ENCODE measurements at places on chromosomes 1 and 21.

DNA sequence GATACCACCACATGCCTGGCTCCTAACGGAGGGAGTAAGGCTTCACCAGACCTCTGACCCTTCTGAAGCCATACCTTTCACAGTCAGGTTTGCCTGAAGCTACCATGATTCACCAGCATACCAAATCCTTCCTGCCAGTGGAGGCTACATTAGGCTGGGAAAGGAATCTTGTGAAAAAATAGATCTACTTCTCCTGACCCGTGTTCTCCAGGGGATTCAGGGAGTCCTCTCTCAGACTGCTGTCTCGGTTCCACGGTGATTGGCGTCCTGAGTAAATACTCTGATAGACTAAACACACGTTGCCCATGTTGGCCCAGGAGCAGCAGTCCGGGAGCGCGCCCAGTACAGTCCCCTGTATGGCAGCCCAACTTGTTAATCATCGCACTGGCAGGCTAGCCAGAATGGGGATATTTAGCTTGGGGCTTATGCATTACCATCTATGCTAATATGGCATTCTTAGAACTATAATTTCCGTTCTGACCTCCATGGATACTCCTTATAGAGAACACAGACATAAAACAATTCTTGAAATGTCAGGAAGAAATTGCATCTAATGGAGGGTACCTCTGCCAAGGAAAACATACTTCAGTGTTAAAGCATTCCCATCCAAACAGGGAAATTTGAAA is 173.2 kb downstream of the ROR1 start:
- no peaks in the 10 kb centered on the region for H3K27me3 ChIP-seq
- no peak for DNase-seq
- no peaks in the 10 kb centered on the region for H3K36me3 ChIP-seq
- no peak overlapping the region for H3K27ac ChIP-seq

- no peaks in the 10 kb centered on the region for H3K27me3 ChIP-seq
- H3K4me1 ChIP-seq = no peaks in the 10 kb centered on the region
- no peak overlapping the region for H3K27ac ChIP-seq
- no peak overlapping the region for H3K4me3 ChIP-seq
These were observed 133.8 kb upstream of the C1orf105 start for GRCh38 chr1:172286629-172287076.

DNA sequence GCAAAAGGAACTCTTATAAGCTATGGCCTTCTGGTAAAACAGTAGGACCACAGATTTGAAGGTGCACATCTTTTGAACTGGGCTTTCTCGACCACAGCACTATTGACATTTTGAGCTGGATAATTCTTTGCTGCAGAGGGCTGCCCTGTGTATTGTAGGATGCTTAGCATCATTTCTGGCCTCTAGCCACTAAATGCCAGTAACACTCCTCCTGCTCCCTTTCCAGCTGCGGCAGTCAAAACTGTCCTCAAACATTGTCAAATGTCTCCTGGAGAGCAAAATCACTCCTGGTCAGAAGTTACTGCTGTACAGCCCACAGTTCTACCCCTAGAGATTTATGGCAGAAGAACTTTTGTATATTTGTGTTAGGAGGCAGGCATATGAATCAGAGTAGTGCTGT is 836.7 kb downstream of the PLA2G4A start:
- no peak for DNase-seq
- H3K36me3 ChIP-seq = no peaks in the 10 kb centered on the region

- no peaks in the 10 kb centered on the region for H3K36me3 ChIP-seq
- H3K4me1 ChIP-seq = no peaks in the 10 kb centered on the region
- no peak for DNase-seq
These were observed 146.1 kb upstream of the LMO4 start for GRCh38 chr1:87182611-87183010.

- no peak overlapping the region for H3K4me3 ChIP-seq
- H3K27me3 ChIP-seq = no peaks in the 10 kb centered on the region
- no peak for DNase-seq
- no peaks in the 10 kb centered on the region for H3K36me3 ChIP-seq
- H3K27ac ChIP-seq = peak overlapping the region; percentile 93
- H3K4me1 ChIP-seq = peaks cover 18% of the 10 kb centered on the region
These were observed 25.1 kb upstream of the MYCL start for GRCh38 chr1:39926820-39927219.

DNA sequence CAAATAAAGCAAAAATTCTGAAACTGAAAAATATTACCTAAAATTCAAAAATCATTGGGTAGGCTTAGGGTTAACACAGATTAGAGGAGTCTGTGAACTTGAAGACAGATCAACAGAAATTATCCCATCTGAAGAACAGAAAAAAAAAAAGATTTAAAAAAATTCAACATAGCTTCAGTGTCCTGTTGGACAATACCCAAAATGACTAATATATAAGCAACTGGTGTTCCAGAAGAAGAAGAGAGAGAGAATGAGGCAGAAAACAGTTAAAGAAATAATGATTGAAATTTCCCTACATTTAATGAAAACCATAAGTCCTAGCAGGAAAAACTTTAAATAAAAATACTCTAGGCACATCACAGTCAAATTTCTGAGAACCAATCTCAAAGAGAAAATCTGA is 31.5 kb downstream of the TMCO1 start:
- no peaks in the 10 kb centered on the region for H3K27me3 ChIP-seq
- H3K27ac ChIP-seq = peak overlapping the region; percentile 73
- no peak for DNase-seq

DNA sequence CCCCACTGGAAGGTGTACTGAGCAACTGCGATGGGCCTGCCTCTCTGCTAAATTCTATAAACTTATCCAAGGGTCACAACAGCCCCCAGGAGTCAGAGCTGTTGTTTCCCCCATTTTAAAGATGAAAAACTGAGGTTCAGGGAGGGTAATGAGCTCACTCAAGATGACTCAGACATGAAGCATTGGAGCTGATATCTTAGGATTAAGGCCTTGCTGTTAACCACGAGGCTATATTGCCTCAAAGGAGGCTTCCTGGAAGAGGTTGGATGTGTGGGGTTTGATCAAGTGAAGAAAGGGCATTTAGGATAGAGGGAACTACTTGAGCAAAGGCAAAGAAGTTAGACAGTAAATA is 6.7 kb downstream of the LDLRAP1 start:
- H3K4me1 ChIP-seq = peaks cover 50% of the 10 kb centered on the region
- H3K4me3 ChIP-seq = no peak overlapping the region
- H3K36me3 ChIP-seq = no peaks in the 10 kb centered on the region
- no peaks in the 10 kb centered on the region for H3K27me3 ChIP-seq

DNA sequence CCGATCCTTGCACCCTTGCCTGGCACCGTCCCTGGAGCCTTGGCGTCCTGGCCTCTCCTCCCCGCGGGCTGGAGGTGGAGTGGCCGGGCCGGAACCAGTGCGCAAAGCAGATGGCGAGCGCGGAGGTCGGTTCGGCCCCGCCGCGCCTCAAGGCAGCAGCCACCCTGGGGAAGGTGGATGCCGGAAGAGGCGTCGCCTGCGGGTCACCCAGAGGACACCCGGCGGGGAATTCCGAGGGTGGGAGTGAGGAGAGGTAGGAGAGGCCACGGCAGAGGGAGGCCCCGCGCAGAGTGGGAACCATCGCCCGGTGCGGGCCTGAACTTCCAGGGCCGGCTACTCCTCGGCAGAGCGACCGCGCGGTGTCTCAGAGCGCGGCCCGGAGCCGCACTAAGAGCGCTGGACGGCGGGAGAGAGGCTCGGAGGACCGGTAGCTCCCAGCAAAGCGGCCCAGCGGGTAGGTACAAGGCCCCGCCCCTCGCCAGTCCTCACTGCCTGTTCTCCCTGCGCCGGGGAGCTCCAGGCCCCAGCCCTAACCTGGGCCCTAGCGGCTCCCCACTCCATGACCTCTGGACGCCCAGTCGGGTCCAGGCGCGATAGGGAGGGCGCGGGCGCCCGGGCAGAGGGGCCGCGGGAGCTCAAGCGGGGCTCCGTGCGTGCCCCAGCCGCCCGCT is at the start of gene RNF207:
TSS of gene RNF207 (plus strand) at position 271 of the 671 bp plus-strand sequence. CDS start 417 bp downstream, outside the sequence.
- DNase-seq = no peak
- H3K27me3 ChIP-seq = peaks cover 17% of the 10 kb centered on the region
- H3K4me3 ChIP-seq = peak within 1 kb of the TSS; percentile 86
- no peaks in the 10 kb centered on the region for H3K36me3 ChIP-seq
- no peak within 1 kb of the TSS for H3K27ac ChIP-seq
- H3K4me1 ChIP-seq = peaks cover 1% of the 10 kb centered on the region

- H3K36me3 ChIP-seq = no peaks in the 10 kb centered on the region
- H3K4me3 ChIP-seq = no peak overlapping the region
- no peaks in the 10 kb centered on the region for H3K4me1 ChIP-seq
- DNase-seq = no peak
- H3K27me3 ChIP-seq = peaks cover 5% of the 10 kb centered on the region
- H3K27ac ChIP-seq = no peak overlapping the region
These were observed 100.5 kb downstream of the NGF start for GRCh38 chr1:115237507-115237906.

DNA sequence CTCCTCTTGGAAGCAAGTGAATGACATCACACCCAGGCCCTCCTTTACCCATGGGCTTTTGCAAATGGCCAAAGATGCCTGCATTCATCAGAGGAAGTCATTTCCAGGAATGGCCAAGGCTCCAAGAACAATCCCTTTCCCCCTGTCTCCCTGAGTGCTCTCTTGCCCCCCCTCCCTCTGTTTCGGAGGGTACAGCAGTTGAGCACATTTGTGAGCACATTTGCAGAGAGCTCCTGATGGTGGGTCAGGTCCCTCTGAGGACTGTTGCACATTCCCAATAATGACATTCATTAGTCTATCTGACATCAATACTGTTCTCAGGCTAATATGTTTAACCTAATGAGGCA is 113.4 kb downstream of the MATN1 start:
- H3K4me1 ChIP-seq = no peaks in the 10 kb centered on the region
- H3K4me3 ChIP-seq = no peak overlapping the region
- H3K27ac ChIP-seq = no peak overlapping the region
- no peaks in the 10 kb centered on the region for H3K36me3 ChIP-seq
- H3K27me3 ChIP-seq = peaks cover 32% of the 10 kb centered on the region

GRCh38 chr1:220511179-220511578 is 16.8 kb upstream of the MARK1 start:
- no peak for DNase-seq
- peaks cover 13% of the 10 kb centered on the region for H3K27me3 ChIP-seq
- H3K27ac ChIP-seq = no peak overlapping the region
- H3K36me3 ChIP-seq = no peaks in the 10 kb centered on the region
- no peaks in the 10 kb centered on the region for H3K4me1 ChIP-seq

GRCh38 chr1:205214756-205215155 is 3.3 kb upstream of the DSTYK start:
- no peaks in the 10 kb centered on the region for H3K36me3 ChIP-seq
- peaks cover 29% of the 10 kb centered on the region for H3K4me1 ChIP-seq
- no peak for DNase-seq
- no peaks in the 10 kb centered on the region for H3K27me3 ChIP-seq
- no peak overlapping the region for H3K4me3 ChIP-seq

DNA sequence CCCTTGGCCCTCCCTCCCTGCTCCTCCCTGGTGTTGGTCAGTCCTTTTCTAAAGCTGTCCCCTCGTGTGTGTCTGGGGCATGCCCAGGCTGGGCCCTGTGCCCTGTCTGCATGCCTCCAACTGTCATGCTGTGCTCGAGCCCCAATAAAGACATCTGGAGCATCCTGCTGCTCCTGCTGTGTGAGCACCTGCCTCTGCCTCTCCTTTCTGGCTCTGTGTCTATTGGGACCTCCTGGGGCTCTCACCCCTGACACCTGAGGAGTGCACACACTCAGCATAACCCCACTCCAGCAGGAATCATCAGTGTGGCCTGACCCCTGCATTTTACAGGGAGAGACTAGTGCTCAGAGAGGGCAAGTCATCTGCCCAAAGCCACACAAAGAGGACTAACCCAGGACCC is 23.7 kb downstream of the KCNC4 start:
- no peaks in the 10 kb centered on the region for H3K27me3 ChIP-seq
- no peak overlapping the region for H3K4me3 ChIP-seq
- H3K4me1 ChIP-seq = peaks cover 3% of the 10 kb centered on the region
- no peaks in the 10 kb centered on the region for H3K36me3 ChIP-seq

GRCh38 chr1:9289711-9290485 is 2.8 kb upstream of the SPSB1 start:
- H3K4me1 ChIP-seq = peaks cover 4% of the 10 kb centered on the region
- peaks cover 11% of the 10 kb centered on the region for H3K36me3 ChIP-seq
- H3K4me3 ChIP-seq = no peak overlapping the region
- H3K27me3 ChIP-seq = no peaks in the 10 kb centered on the region
- DNase-seq = no peak
- H3K27ac ChIP-seq = no peak overlapping the region

DNA sequence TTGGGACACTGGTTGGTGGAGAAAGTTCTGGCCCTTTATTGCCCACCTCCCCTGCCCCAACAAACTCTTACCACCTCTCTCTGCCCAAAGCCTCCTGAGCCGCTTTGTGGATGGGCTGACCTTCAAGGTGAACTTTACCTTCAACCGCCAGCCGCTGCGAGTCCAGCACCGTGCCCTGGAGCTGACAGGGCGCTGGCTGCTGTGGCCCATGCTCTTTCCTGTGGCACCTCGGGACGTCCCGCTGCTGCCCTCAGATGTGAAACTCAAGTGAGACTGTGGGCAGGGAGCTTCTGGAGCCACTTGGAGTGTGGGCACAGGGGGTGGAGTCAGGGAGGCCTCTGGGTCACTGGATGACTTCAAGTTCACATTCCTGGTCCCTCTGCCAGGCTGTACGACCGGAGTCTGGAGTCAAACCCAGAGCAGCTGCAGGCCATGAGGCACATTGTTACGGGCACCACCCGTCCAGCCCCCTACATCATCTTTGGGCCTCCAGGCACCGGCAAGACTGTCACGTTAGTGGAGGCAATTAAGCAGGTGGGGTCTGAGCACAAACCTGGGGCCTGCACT is 12.5 kb downstream of the RHOC start:
- H3K4me3 ChIP-seq = no peak overlapping the region
- DNase-seq = no peak
- peaks cover 14% of the 10 kb centered on the region for H3K36me3 ChIP-seq
- H3K27ac ChIP-seq = no peak overlapping the region

GRCh38 chr21:42384156-42384945 is 11.5 kb downstream of the TMPRSS3 start:
- H3K4me3 ChIP-seq = no peak overlapping the region
- peaks cover 24% of the 10 kb centered on the region for H3K36me3 ChIP-seq
- peaks cover 8% of the 10 kb centered on the region for H3K27me3 ChIP-seq

- no peak for DNase-seq
- no peaks in the 10 kb centered on the region for H3K36me3 ChIP-seq
- no peaks in the 10 kb centered on the region for H3K27me3 ChIP-seq
- no peak overlapping the region for H3K27ac ChIP-seq
- no peak overlapping the region for H3K4me3 ChIP-seq
- H3K4me1 ChIP-seq = no peaks in the 10 kb centered on the region
These were observed 171.1 kb upstream of the LHX8 start for GRCh38 chr1:74963120-74963519.

GRCh38 chr1:164937291-164937690 is 378.3 kb downstream of the PBX1 start:
- H3K27ac ChIP-seq = no peak overlapping the region
- no peak for DNase-seq
- H3K36me3 ChIP-seq = no peaks in the 10 kb centered on the region
- H3K4me1 ChIP-seq = no peaks in the 10 kb centered on the region
- H3K4me3 ChIP-seq = no peak overlapping the region
- H3K27me3 ChIP-seq = no peaks in the 10 kb centered on the region

Data from naive B cell (primary cell).